ENCODE measurements at places on chromosomes 6 and 20. TPM values are rescaled to one million over a fixed set of nuclear protein-coding genes. Genes with fewer than 3 reads are reported as not detected.

DNA sequence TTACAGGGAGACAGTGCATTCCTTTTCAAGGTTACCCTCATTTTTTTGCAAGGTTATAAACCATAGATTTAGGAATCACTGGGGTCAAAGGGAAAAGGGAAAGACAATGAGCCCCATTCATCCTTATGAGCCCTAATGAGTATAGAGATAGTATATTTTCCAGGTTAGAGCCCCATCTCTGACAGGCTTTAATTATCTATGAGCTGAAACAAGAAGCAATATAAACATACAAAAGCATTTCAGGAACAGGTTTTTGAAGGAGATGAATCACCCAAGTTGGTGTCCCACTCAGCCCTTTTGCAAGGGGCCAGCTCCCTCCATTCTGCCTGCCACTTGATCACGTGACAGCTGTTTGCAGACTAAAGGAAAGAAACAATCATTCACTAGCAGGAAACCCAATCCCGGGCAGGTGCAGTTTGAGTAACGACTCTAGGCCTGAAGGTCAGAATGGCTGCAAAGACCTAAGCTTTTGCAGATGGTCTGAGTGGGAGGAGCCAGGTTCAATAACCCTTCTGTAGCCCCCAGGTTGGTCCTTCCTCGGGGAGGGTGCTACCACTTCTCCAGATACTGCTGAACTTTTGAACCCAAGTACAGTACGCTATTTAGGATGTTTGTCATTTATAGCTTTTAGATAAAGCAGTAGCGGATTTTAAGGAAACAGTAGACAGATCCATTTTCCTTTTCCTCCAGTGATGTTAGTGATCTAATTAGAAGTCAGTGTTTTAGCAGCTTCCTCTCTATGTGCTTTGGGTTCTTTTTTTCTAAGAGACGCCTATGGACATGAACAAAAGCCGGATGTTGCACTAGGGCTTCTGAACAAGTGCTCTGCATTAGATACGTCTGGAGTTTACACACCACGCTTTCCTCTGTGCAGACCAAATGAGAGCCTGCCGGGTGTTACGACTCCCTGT is 253.2 kb downstream of the SOX4 start:
- no peaks in the 10 kb centered on the region for H3K27me3 ChIP-seq
- DNase-seq: peak; percentile 36
- H3K4me1 ChIP-seq: peaks cover 4% of the 10 kb centered on the region
- no peak overlapping the region for H3K4me3 ChIP-seq
- H3K27ac ChIP-seq: no peak overlapping the region

DNA sequence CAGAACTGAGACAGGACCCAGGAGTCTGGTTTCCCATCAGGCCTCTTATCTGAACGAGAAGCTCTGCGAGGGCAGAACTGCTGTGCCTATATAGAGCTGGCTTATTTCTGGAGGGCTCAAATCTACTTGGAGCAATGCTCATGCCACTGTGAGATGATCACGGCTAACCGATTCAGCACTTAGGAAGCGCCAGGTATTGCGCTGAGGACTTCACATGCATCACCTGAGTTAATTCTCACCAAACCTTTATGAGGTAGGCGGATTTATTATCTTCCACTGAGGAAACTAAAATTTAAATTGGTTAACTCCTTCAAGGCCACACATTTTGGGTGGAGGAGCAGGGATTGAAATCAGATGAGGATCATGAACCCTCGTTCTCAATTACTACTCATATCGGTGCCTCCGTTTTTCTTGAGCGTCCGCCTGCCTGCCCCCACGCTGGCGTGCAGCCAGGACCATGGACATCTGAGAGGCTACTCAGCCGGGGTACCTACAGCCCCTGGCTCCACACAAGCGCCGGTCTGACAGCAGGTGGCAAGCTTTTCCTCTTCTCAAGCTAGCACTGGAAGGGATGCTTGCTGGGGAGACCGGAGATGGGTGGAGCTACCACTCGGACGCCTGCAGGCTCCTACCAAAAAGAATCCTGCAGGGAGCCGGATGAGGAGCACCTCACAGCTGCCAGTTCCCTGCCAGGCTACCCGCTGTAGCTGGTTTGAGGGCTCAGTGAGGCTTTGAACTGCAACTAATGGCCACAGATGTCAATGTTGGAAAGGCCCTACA is 1.0 kb upstream of the PCIF1 start:
- peaks cover 9% of the 10 kb centered on the region for H3K36me3 ChIP-seq
- peaks cover 14% of the 10 kb centered on the region for H3K4me1 ChIP-seq
- peak overlapping the region; percentile 100 for H3K27ac ChIP-seq
- H3K27me3 ChIP-seq: no peaks in the 10 kb centered on the region
- DNase-seq: peak; percentile 62

DNA sequence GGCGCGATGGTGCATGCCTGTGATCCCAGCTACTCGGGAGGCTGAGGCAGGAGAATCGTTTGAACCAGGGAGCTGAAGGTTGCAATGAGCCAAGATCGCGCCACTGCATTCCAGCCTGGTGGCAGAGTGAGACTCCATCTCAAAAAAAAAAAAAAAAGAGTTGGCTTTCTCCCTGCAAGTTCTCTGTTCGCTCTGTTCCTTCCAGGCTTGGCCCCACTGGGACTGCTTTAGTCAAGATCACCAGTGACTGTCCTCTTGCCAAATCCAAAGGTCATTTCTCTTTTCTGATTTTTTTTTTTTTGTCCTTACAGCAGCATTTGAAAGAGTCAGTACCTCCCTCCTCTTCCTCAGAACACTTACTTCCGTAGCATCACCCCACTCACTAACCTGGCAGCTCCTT is 10.8 kb upstream of the GNRH2 start:
- no peaks in the 10 kb centered on the region for H3K27me3 ChIP-seq
- H3K36me3 ChIP-seq: peaks cover 28% of the 10 kb centered on the region
- H3K27ac ChIP-seq: no peak overlapping the region
- H3K4me3 ChIP-seq: no peak overlapping the region

DNA sequence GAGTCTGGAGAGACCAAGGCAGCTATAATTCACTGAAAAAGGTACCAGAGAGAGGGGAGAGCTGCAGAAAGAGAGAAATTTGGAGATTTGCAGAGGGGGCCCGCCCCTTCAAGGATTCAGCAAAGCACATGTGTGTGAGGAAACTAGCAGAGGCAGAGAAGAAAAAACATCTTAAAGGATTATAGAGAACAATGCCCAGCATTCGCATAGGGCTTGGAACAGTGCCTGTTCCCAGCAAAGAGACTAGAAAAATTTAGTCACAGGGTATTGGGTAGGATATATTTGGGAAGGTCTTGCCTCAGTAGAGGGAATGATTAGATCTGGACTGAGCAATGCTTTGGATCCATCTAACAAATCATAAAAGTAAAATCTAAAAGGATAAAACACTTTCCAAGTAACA is 44.0 kb downstream of the SRPK1 start:
- H3K36me3 ChIP-seq: peaks cover 17% of the 10 kb centered on the region
- H3K4me3 ChIP-seq: no peak overlapping the region
- DNase-seq: no peak
- no peaks in the 10 kb centered on the region for H3K27me3 ChIP-seq
- no peaks in the 10 kb centered on the region for H3K4me1 ChIP-seq
- no peak overlapping the region for H3K27ac ChIP-seq

- H3K36me3 ChIP-seq: no peaks in the 10 kb centered on the region
- no peaks in the 10 kb centered on the region for H3K4me1 ChIP-seq
- no peak overlapping the region for H3K4me3 ChIP-seq
- peaks cover 2% of the 10 kb centered on the region for H3K27me3 ChIP-seq
Observed at GRCh38 chr6:107620732-107621131, 130.8 kb downstream of the SOBP start.

GRCh38 chr6:46465294-46466165 is 25.7 kb downstream of the RCAN2 start:
- no peaks in the 10 kb centered on the region for H3K4me1 ChIP-seq
- no peaks in the 10 kb centered on the region for H3K36me3 ChIP-seq
- no peaks in the 10 kb centered on the region for H3K27me3 ChIP-seq
- no peak for DNase-seq
- H3K27ac ChIP-seq: no peak overlapping the region

- H3K36me3 ChIP-seq: no peaks in the 10 kb centered on the region
- H3K4me3 ChIP-seq: no peak overlapping the region
- H3K27me3 ChIP-seq: no peaks in the 10 kb centered on the region
- H3K27ac ChIP-seq: peak overlapping the region; percentile 35
- peaks cover 18% of the 10 kb centered on the region for H3K4me1 ChIP-seq
- DNase-seq: peak; percentile 86
Observed at GRCh38 chr20:44601801-44602204, 19.4 kb downstream of the PKIG start.

- H3K27ac ChIP-seq: peak overlapping the region; percentile 40
- no peak overlapping the region for H3K4me3 ChIP-seq
- no peaks in the 10 kb centered on the region for H3K27me3 ChIP-seq
- H3K4me1 ChIP-seq: peaks cover 21% of the 10 kb centered on the region
Observed at GRCh38 chr20:32574296-32575226, 10.6 kb downstream of the NOL4L start.

DNA sequence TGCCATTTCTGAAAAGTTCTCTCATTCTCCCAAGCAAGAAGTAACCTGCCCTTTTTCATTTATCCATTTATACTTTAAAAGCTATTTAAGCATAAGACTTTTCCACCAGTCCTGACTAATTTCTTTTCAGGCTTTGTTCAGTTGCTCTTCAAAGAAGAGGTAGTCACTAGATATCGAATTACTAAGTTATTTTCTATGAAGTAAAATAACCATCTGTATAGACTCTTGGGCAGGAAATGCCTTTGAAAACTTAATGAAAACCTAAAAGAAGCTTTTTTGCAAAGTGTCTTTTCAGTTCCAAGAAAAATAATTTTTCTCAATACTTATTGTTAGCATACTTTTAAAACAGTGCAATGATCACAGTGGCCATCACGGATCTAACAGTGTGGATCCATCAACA is 31.3 kb upstream of the LAMP5 start:
- H3K4me1 ChIP-seq: no peaks in the 10 kb centered on the region
- no peak for DNase-seq
- H3K4me3 ChIP-seq: no peak overlapping the region
- H3K36me3 ChIP-seq: no peaks in the 10 kb centered on the region
- no peak overlapping the region for H3K27ac ChIP-seq

DNA sequence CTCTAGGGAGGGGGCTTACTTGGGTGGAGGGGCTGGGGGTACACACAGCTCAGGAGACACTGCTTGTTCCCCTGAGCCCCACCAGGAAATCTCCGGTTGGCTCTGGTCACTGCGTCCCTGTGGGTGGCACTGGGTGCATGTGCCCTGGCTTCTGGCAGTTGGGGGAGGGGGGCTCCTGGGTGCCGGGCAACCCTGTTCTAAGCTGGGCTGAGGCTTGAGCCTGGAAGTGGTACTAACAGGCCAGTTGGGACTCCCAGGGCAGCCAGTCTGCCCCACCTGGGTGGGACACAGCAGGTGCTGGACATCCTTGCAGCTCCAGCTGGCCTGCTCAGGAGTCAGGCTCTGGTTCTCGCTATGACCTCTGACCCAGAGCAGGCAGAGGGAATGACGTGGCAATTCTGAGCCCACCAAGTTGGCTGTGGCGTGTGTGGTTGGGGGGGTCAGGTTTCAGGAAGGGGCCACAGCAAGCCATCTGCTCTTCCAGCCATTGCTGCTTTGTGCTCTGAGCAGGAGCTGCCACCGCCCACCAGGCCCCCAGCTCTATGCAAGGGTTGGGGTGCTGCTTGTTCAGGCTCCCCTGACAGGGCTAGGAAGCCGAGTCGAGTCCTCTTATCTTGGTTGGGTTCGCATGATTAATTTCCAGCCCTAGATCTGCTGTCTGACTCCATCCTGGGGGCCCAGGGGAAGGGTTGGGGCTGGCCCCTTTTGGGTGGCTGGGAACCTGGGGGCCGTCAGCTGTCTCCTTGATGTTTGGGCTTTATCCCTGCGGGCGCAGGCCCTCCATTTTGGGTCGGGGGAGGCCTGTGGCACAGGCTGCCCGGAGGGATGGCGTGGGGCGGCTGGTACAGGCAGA is 590 bp downstream of the C20orf204 start:
- peaks cover 26% of the 10 kb centered on the region for H3K27me3 ChIP-seq
- no peak for DNase-seq
- peaks cover 3% of the 10 kb centered on the region for H3K4me1 ChIP-seq
- H3K27ac ChIP-seq: no peak overlapping the region
- H3K4me3 ChIP-seq: no peak overlapping the region

- no peaks in the 10 kb centered on the region for H3K36me3 ChIP-seq
- H3K27me3 ChIP-seq: no peaks in the 10 kb centered on the region
- DNase-seq: no peak
- H3K4me3 ChIP-seq: no peak overlapping the region
- no peaks in the 10 kb centered on the region for H3K4me1 ChIP-seq
- no peak overlapping the region for H3K27ac ChIP-seq
Observed at GRCh38 chr20:14878676-14879019, 541.2 kb upstream of the FLRT3 start.

The RWDD1 gene
- 42.1 TPM for total RNA-seq

The SCUBE3 gene
- 8.5 TPM for total RNA-seq

The ZNF451 gene
- 69.3 TPM for total RNA-seq

The DPPA5 gene
- not detected for total RNA-seq

The TP53TG5 gene
- total RNA-seq: not detected

The OR2H1 gene
- total RNA-seq: not detected

The MUC22 gene
- total RNA-seq: 0.05 TPM
